ENCODE measurements at places on chromosomes 7 and 10.
A peak's percentile ranks its signal among the peaks of the same experiment; 100 is the strongest.

DNA sequence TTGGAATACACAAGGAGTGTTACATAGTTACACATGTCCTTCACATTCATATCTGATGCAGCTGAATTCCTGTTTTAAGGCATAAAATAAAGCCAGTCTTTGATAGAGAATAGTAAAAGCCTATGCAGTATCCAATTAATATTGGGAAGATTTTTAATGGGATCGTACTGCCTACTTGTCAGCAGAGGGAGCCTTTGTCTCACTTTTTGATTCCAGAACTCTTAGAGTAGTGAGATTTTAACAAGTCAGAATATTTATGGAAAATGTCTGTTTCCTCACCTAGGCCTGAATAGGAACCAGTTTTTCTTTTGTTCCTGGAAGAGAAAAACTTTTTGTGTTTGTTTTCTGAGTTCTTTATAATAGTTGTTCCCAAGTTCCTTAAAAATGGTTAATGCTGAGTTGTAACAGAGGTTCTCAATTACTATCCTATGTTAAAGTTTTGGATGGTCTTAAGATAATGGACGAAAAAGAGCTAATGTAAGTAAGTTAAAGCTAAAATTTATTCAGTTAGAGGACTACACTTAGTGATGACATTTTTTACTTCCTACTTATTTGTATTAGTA lies 114.0 kb downstream of the BBS9 start:
- no peaks in the 10 kb centered on the region for H3K27me3 ChIP-seq
- no peaks in the 10 kb centered on the region for H3K4me1 ChIP-seq
- no peak overlapping the region for H3K4me3 ChIP-seq

DNA sequence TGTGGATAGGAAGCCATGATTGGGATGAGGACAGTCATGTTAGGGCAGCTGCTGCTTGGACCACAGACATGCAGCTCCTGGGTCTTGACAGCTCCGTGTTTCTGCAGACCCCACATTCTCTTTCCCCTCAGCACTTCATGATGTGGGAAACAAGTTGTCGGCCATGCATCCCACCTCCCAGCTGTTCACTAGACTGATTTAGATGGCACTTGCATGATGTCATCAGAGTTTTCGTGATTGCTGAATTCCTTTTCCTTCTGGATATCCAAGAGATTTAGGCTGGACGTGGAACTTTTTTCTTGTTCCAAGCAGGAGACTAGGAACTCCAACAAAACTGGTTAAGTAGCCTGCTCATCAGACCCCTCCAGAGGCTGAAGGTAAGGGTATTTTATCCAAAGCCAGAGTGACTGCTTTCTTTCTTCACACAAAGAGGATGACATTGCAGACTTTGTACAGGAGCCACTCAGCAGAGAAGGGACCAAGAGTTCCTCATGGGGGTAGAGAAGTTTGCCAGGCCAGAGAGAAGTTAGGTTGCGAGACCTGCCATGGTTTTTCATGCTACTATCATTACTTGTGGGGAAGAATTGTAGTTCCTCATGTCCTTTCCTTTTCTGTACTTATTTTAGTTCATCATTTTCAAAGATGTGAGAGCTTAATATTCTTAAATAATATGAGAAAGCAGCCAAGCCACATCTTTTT lies 117.7 kb upstream of the GJD4 start:
- no peak overlapping the region for H3K27ac ChIP-seq
- no peak overlapping the region for H3K4me3 ChIP-seq
- peaks cover 5% of the 10 kb centered on the region for H3K4me1 ChIP-seq
- peaks cover 7% of the 10 kb centered on the region for H3K36me3 ChIP-seq

GRCh38 chr7:4151926-4152549 lies 530.1 kb upstream of the FOXK1 start:
- H3K27ac ChIP-seq, result no peak overlapping the region
- H3K27me3 ChIP-seq, result no peaks in the 10 kb centered on the region
- DNase-seq, result no peak

DNA sequence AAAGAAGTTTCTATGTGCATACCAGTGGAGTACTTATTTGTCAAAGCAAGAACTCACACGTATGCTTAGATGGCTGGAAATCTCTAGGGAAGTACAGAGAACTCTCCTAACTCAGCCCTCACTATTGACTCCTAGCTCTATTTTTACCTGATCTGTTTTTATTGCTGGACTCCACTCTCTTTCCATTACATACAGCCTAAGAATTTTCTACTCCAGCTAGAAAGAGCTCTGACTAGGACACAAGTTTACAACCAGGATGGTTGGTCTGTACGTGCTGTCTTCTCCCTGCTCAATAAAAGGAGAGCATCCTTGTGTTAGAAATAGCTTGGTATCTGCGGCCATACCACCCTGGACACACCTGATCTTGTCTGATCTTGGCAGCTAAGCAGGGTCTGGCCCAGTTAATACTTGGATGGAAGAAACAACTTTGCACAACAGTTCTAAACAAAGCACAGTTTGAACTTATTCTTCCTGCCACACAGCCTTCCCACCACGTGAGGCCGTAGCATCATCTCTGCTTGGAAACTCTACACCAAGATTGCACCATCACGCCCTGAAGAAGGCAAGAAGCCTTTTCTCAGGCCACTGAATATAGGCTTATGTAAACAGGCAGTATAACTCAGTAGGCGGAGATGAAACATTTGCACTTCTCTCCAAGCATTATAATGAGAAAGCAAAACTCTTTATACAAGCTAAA lies 50.7 kb downstream of the KCNMA1 start:
- no peaks in the 10 kb centered on the region for H3K27me3 ChIP-seq
- no peak overlapping the region for H3K27ac ChIP-seq
- no peaks in the 10 kb centered on the region for H3K36me3 ChIP-seq
- no peak overlapping the region for H3K4me3 ChIP-seq
- DNase-seq, result no peak

- H3K4me3 ChIP-seq, result no peak overlapping the region
- H3K27ac ChIP-seq, result no peak overlapping the region
- DNase-seq, result no peak
Observed at GRCh38 chr7:94080551-94080950, 76.4 kb upstream of the BET1 start.

- H3K4me1 ChIP-seq, result peaks cover 5% of the 10 kb centered on the region
- DNase-seq, result peak; percentile 24
- H3K27me3 ChIP-seq, result peaks cover 4% of the 10 kb centered on the region
- no peak overlapping the region for H3K27ac ChIP-seq
- no peaks in the 10 kb centered on the region for H3K36me3 ChIP-seq
Observed at GRCh38 chr7:45089341-45089891, 647 bp upstream of the NACAD start.

DNA sequence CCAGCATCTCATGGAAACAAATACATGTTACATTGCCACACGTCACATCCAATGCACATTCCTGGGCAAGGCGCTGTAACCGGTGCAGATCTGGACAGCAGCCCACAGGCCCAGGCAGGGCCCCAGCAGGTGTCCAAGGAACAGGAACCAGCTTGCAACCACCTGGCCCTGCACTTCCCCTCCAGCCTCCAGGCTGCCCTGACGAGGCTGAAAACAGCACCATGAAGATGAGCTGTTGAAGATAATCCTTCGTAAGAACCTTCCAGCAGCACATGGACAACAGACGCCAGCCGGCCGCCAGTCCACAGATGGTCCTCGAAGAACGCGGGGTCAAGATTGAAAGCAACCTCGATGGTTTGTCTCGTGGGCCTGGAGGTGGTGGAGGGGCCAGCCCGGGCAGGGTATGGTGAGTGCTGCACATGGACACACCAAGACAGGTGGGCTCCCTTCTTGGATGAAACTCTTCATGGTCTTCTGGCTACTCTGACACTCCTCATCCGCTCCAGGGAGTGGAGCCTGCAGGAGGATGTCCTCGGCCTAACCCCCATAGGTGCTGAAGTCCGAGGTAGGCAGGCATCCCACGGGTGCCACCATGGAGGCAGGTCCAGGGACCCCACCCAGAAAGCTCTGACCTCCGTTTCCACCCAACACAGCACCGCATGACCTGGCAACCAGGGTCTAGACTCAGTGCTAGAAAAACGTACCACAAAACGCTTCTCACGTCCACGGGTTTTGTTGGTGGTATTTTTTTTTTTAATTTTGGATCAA lies 22.9 kb downstream of the PDGFA start:
- peak; percentile 86 for DNase-seq
- H3K4me1 ChIP-seq, result peaks cover 12% of the 10 kb centered on the region
- H3K4me3 ChIP-seq, result no peak overlapping the region
- no peaks in the 10 kb centered on the region for H3K36me3 ChIP-seq
- H3K27me3 ChIP-seq, result no peaks in the 10 kb centered on the region

- no peak overlapping the region for H3K4me3 ChIP-seq
- no peaks in the 10 kb centered on the region for H3K4me1 ChIP-seq
- no peak overlapping the region for H3K27ac ChIP-seq
- peaks cover 1% of the 10 kb centered on the region for H3K27me3 ChIP-seq
Observed at GRCh38 chr7:129561677-129562359, 49.7 kb upstream of the NRF1 start.

GRCh38 chr10:119782981-119783664 lies 57.3 kb downstream of the INPP5F start:
- no peak overlapping the region for H3K27ac ChIP-seq
- DNase-seq, result no peak
- no peaks in the 10 kb centered on the region for H3K27me3 ChIP-seq
- peaks cover 42% of the 10 kb centered on the region for H3K4me1 ChIP-seq
- peak overlapping the region; percentile 32 for H3K4me3 ChIP-seq

GRCh38 chr7:24135003-24135817 lies 148.8 kb upstream of the NPY start:
- peaks cover 13% of the 10 kb centered on the region for H3K27me3 ChIP-seq
- DNase-seq, result peak; percentile 65
- no peak overlapping the region for H3K27ac ChIP-seq
- no peak overlapping the region for H3K4me3 ChIP-seq
- no peaks in the 10 kb centered on the region for H3K36me3 ChIP-seq
- peaks cover 11% of the 10 kb centered on the region for H3K4me1 ChIP-seq

- H3K27me3 ChIP-seq, result no peaks in the 10 kb centered on the region
- H3K36me3 ChIP-seq, result no peaks in the 10 kb centered on the region
- peak; percentile 51 for DNase-seq
- no peaks in the 10 kb centered on the region for H3K4me1 ChIP-seq
Observed at GRCh38 chr10:88236121-88236743, 346.9 kb downstream of the RNLS start.

GRCh38 chr10:33123680-33124079 lies 165.7 kb upstream of the ITGB1 start:
- no peak overlapping the region for H3K4me3 ChIP-seq
- no peaks in the 10 kb centered on the region for H3K27me3 ChIP-seq
- H3K27ac ChIP-seq, result no peak overlapping the region
- no peaks in the 10 kb centered on the region for H3K4me1 ChIP-seq

GRCh38 chr10:14527915-14528314 lies 197.2 kb upstream of the FRMD4A start:
- H3K4me1 ChIP-seq, result no peaks in the 10 kb centered on the region
- no peak for DNase-seq
- H3K4me3 ChIP-seq, result no peak overlapping the region
- H3K36me3 ChIP-seq, result no peaks in the 10 kb centered on the region

GRCh38 chr7:41053820-41054219 lies 649.1 kb downstream of the INHBA start:
- H3K27me3 ChIP-seq, result no peaks in the 10 kb centered on the region
- no peaks in the 10 kb centered on the region for H3K4me1 ChIP-seq
- no peak for DNase-seq
- no peaks in the 10 kb centered on the region for H3K36me3 ChIP-seq
- no peak overlapping the region for H3K27ac ChIP-seq
- H3K4me3 ChIP-seq, result no peak overlapping the region

DNA sequence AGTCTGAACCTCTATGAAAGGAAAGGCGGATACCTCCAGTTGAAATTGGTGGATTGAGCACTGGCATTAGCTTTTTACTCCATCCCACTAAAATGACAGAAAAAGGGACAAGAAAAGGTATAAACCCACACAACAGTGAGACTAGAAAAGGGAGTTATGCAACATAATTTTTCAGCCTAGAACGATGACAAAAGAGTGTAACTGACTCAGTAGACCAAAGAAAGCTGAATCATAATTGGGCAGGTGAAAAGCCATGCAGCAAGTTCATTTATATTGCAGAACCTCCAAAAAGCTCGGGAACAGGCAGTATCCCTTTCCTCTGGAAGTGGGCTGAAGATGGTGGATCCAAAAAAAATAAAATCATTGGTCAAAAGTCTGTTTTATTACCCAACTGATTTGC lies 30.5 kb upstream of the ZCCHC24 start:
- no peak for DNase-seq
- no peaks in the 10 kb centered on the region for H3K27me3 ChIP-seq
- peaks cover 11% of the 10 kb centered on the region for H3K4me1 ChIP-seq
- no peaks in the 10 kb centered on the region for H3K36me3 ChIP-seq
- H3K27ac ChIP-seq, result no peak overlapping the region

GRCh38 chr7:121953601-121954000 lies 80.6 kb downstream of the PTPRZ1 start:
- no peak for DNase-seq
- H3K4me3 ChIP-seq, result no peak overlapping the region
- H3K36me3 ChIP-seq, result no peaks in the 10 kb centered on the region
- H3K27me3 ChIP-seq, result peaks cover 2% of the 10 kb centered on the region
- H3K4me1 ChIP-seq, result no peaks in the 10 kb centered on the region

DNA sequence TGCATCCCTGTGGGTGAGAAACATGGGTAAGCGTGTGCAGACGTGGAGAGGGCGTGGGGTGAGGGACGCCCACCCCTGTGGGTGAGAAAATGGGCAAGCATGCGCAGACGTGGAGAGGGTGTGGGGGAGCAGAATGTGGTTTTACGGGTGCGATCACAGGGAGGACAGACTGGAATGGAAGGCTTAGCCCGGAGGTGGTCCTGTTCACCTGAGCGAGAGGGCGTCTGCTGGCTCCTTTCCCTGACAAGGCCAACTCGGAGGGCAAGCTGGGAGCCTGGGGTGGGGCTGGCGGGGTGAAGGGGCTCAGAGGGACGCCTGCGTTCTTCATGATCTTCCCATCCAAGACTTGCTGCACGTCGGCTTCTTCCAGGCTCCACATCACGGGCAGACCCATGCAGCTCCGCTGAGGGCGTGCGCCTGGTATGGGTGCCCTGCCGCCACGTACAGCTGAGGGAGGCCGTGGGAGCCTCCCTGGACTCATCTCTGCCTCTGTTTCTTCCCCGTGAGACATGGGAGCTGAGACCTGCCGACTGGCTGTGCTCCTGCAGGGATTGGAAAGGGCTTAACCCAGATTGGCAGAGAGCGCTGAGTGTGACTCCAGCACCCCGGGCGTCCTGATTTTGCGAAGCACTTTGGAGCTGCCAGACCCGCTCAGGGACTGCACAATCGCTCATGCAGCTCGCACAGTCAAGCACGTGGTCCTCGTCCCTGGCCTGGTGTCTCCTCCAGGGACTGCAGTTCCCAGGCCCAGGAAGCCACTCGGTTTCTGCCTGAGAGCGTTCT lies 74.3 kb upstream of the SHH start:
- no peak overlapping the region for H3K4me3 ChIP-seq
- no peaks in the 10 kb centered on the region for H3K27me3 ChIP-seq
- DNase-seq, result no peak
- no peak overlapping the region for H3K27ac ChIP-seq
- no peaks in the 10 kb centered on the region for H3K36me3 ChIP-seq

All from common myeloid progenitor, CD34-positive (primary cell).